ENCODE measurements at places on chromosomes 3 and 15. TPM values are rescaled to one million over a fixed set of nuclear protein-coding genes. Genes with fewer than 3 reads are reported as not detected.

Gene SUCNR1
- total RNA-seq = not detected

GRCh38 chr3:11778248-11778647 is 68.4 kb downstream of the TAMM41 start:
- DNase-seq = no peak

DNA sequence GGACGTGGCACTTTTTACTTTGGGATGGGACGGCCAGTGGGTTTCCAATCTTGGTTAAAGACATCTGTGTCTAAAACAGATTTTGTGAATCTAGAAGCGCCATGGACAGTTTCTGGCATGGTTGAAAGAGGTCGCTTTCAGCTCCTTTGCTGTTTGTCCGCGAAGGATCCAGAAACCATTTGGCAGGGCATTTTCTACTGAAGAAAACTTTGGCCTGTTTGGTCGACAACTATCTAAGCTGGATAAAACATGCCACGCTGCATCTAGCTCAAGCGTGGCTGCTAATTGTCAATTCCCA is 730 bp upstream of the RORA start:
- no peak for DNase-seq

DNA sequence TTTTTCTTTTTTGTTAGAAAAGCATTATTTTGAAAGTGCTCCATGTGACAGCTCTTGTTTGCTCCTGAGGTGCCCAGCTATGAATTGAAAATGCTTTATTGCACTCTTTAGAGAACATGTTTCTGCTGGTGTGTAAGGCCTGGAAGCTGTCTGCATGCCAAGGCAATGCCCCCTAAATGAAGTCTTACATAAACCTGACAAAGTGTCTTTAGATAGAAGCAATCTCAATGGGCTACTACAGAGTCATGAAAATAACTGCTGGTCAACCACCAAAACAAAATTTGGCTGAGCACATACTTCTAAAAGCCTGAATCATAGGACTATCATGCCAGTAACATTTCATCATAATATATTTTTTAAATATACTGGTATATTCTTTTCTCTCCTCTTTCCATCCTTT is 178.7 kb downstream of the THRB start:
- no peak for DNase-seq

DNA sequence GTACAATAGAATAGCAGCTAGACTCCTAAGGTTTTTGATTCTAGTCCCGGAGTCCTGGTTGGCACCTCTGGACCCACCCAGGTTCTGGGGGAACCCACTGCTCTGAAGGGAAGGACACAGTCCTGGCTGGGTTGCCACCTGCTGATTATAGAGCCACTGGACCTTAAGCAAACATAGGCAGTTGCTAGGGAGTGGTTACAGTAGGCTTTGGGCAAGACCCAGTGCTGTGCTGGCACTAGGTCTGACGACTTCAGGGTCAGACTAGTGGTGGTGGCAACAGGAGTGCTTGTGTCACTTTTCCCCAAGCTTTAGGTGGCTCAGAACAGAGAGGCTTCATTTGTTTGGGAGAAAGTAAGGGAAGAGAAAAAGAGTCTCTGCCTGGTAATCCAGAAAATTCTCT is 109.8 kb upstream of the C3orf80 start:
- no peak for DNase-seq
